ENCODE measurements at places on chromosomes 1 and 21.

- no peak for DNase-seq
Measured at GRCh38 chr1:180691322-180691913, 59.6 kb downstream of the XPR1 start.

DNA sequence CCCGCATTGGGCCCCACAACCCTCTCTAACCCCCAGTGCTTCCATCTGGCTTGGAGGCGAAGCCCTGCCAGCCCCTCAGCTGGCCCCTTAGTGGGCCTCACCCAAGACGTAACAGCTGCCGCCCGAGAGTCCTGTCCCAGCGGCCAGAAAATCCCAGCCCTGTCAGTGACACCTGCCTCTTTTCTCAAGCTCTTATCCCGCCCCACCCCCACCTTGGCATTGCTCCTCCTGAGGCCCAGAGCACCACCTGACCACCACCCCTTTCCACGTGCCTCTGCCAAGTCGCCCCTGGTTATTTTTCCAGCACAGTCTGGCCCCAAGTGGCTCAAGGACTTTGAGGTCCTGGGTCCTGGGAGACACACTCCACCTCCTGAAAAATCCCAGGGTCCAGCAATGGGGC lies 5.9 kb upstream of the CTRC start:
- DNase-seq = no peak

DNA sequence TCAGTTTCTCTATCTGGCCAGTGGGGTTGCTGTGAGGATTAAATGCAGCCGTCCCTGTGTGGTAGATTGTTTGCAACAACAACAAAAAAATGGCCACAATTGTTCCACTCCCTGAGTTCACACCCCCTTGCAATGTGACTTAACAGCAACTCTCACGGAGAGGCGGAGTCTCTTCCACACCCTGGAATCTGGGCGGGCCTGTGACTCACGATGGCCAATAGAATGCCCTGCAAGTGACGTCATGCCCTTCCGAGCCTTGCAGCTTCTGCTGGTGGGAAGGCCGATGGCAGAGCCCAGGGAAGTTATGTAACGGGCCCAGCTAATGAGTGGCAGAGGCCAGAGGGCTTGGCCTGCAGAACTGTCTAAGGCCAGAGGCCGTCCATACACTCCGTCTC lies 87.9 kb downstream of the RIPK4 start:
- peak; percentile 97 for DNase-seq

GRCh38 chr1:244664353-244664752 lies 11.4 kb downstream of the DESI2 start:
- DNase-seq = no peak

- DNase-seq = peak; percentile 51
Measured at GRCh38 chr1:205285381-205286101, 36.0 kb downstream of the NUAK2 start.

- peak; percentile 50 for DNase-seq
Measured at GRCh38 chr1:234619071-234619480, 9.1 kb upstream of the IRF2BP2 start.

- DNase-seq = peak; percentile 66
Measured at GRCh38 chr1:32413507-32414185, 19.4 kb upstream of the BSDC1 start.

All from fibroblast of mammary gland (primary cell).